Astrocyte of the cerebellum (primary cell): ENCODE measurements at places on chromosomes 1 and 21.

DNA sequence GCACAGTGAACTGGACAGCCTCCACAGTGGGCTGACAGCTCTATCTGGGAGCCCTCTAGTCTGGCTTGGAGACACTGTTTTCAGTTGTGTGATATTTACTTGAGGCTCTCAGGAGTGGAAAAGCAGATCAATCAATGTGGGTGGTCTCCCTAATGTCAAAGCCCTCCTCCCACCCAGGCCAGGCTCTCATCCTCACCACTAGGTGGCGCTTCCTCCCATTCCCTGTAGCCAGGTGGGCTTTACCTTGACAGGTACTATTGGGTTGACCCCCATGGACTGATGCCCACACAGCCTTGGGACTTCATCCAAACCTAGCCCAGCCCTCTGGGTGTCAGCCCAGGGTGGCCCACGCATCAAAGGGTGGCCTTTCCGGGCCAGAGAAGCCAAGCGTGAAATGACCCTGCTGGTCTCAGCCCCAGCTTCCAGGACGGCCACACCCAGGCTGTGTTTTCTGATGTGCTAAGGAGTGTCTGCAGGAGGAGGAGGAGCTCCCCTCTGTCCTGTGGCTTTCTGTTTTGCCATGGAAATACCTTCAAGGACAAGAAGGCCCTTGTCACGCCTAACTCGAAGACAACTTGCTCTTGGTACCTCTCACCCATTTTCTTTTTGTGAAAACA lies 54.0 kb downstream of the CLIC6 start:
- DNase-seq: no peak

- no peak for DNase-seq
These were observed 280.2 kb downstream of the PTGER3 start for GRCh38 chr1:70767377-70767776.

DNA sequence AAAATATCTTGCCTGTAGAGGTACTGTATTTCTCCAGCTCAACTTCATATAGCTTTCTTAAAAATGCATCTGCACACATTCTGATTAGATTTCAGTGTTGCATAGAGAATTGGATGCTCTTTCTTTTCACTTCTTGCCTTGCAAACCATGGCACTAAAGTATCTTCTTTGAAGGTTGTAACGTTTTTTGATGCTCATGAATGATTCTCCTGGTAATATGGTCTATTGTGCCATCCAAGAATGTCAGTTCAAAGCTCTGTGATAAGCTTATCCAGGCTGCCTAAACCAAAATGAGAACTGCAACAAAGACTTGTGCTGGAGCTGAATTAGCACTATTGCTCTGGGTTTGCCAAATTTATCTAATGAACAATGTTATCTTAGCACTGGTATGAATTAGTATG lies 1.9 kb downstream of the SGIP1 start:
- no peak for DNase-seq

DNA sequence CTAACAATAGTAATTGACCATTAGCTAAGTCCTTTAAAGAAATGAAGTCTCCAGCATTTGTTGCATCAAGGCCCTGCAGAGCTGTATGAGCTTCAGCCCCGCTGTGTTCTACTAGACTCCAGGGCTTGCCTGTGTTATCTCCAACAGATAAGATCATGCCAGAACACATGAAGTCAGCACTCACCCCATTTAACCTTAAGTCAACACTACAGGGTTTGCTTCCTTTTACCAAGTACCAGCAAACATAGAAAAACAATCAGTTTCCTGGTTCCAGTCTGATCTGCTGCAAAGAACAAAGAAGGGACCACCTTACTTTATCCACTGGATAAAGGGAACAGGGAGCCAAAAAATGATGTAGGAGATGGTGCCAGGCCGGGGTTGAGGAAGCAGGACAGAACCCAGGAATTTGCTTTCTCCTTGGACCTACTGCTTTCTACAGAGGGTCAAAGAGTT lies 41.3 kb upstream of the ENAH start:
- peak; percentile 9 for DNase-seq

DNA sequence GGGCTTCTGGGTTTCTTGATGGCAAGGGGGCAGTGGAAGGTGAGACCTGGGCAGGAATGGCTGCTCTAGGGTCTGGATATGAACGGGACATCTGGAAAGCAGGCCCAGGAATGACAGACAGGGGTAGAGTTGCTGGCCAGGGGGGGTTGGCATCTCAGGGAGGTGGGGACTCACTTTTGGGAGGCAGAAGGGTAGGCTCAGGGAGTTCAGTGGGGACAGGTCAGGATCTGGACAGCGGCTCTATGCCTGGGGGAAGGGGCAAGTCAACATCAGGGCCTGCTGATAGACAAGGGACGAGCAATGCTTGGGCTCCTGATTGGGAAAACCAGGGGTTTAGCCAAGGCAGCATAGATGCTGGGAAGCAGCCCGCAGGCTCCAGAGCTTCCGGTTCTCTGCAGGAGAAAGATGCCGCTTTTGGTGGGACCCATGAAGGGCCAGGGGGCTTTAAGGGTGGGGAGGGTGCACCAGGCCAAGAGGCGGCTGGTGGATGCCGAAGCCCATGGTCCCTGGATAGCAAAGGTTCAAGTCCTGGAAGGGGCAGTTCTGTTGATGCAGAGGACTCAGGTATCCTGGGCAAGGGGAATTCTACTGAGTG lies 21.9 kb downstream of the IGFN1 start:
- no peak for DNase-seq
